ENCODE measurements at places on chromosomes 1 and 21.

- DNase-seq = no peak
Measured at GRCh38 chr1:5939271-5940170, 52.7 kb downstream of the NPHP4 start.

- DNase-seq = peak; percentile 74
Measured at GRCh38 chr1:92784639-92785500, at the start of gene EVI5. Gene EVI5 (minus strand): TSS chr1:92785108. CDS start chr1:92736546, 48,562 bp downstream.

DNA sequence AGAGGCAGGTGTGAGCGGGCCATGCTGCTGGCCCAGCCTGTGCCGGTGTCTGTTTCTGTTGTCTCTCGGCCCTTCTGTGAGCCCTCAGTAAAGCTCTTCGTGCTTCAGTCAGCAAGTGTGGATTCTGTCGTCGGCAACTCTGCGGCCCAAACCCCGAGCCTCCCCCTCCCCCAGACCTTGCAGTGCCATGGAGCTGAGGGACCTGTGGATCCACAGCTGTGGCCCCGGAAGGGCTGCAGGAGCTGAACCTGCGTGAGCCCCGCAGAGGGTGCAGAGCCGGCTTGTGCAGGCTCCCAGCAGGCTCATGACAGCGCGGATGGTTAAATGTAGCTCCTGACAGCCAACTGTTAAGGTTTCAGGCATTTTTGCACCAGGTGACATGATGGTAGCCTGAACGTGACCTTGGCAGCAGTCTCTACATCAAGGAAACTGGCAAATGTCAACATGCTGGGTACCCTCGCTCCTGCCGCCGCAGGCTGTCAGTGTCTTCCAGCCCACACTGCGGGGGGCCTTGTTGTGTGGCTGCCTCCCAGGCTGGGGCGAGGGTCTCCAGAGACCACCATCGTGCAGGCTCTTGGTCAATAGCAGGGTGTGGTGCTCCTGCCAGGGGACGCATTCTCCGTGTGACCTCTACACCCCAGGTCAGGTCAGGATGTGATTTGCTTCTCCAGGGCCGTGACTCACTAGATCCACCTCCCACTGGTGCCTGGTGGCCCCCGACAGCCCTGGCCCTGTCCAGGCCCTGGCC, 7.0 kb downstream of the LRRC3 start:
- DNase-seq = no peak

DNA sequence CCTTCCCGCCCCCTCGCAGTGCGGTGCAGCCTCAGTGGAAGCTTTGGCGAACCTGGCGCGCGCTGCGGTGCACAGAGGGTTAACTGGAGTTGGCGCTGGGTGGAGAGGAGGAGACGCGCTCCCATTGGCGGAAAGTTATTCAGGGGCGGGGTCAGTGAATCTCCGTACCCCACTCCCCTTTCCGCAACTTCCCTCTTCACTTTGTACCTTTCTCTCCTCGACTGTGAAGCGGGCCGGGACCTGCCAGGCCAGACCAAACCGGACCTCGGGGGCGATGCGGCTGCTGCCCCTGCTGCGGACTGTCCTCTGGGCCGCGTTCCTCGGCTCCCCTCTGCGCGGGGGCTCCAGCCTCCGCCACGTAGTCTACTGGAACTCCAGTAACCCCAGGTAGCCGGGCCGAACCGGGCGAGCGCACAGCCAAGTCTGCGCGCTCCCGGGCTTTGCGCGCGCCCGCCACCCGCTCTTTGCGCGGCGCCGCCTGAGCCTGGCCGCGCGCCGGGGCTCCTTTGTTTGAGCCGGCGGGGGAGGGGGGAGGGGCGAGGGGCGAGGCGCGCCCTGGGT, at the start of gene EFNA4:
TSS of gene EFNA4 (plus strand) at position 191 of the 561 bp plus-strand sequence. CDS start at position 275, 84 bp downstream.
- DNase-seq = peak; percentile 90

DNA sequence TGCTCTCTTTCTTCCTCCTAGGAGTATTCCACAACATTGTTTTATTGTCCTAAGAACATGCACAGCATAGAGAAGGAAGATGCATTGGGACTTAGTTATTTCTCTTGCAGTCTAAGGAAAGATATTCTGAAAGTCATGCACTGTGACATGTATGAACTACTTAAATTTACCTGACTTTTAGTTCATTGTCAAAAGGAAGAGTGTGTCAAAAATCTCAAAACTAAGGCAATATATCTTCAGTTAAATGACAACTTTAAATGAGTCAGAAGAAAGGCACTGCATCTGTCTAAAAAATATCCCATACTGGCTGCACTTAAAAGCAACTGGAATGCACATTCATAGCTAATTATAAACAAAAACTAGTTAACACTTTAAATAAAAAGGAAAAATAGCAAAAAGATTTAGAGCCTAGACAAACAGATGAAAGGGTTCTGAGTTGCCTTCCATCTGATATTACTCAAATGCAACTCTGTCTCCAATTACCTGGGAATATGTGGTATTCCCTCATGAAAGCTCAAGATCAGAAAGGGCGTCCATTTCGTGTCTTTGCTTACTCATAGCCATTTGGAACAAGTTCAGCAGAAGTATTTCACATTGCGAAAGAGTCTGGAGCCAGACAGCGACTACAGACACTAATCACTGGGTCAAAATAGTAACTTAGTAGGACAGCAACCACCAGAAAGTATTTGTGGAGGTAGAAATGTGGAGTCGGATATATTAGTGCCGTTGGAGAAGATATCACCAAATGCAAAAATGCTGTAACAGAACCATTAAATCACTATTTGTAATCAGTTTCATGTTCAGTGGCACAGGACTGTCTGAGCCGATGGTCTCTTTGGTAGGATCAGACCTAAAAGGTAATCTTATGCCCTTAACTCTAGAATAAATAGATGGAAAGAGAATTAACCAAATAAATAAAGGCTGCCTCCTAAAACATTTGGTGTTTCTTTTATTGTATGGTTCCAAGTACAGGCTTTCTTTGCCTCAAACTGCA, 225.7 kb downstream of the GREM2 start:
- no peak for DNase-seq

- no peak for DNase-seq
Measured at GRCh38 chr1:31926853-31927660, 11.1 kb downstream of the PTP4A2 start.

- no peak for DNase-seq
Measured at GRCh38 chr1:210373628-210373877, 44.9 kb downstream of the HHAT start.

- no peak for DNase-seq
Measured at GRCh38 chr1:209305221-209305954, 278.1 kb upstream of the CAMK1G start.

DNA sequence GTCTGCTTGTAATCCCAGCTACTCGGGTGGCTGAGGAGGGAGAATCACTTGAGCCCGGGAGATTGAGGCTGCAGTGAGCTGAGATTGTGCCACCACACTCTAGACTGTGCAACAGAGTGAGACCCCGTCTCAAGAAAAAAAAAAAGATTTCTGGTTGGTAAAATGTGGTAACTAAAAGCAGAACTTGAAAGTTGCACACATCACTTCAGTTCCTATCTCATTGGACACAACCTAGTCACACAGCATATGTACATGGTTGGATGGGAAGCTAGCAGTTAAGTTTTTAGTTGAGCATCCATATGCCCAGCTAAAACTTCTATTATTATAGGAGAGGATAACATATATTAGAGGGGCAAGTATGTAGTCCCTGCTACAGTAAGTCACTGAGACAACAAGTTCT, 22.1 kb downstream of the BCAS2 start:
- DNase-seq = no peak

- DNase-seq = no peak
Measured at GRCh38 chr1:53140451-53140850, 2.0 kb downstream of the SLC1A7 start.

GRCh38 chr1:41726899-41727748, 191.6 kb downstream of the HIVEP3 start:
- peak; percentile 45 for DNase-seq

DNA sequence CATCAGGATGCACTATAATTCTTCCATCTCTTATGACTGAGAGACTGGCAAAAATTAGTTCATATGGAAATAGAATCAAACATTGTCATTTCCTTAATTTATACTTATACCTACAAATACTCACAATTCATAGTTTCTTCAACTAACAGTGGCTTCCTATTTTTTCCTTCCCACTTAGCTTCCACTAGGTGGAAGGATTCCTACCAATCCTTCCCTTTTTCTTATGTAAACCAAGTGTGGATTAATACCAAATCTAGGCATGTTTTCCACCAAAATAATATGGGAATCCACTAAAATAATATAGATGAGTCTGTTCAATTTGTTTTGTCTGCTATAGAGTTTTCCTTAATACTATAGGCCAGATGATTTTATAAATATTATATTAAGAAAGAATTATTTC, 1537.1 kb downstream of the PLA2G4A start:
- DNase-seq = no peak

- DNase-seq = no peak
Measured at GRCh38 chr1:105678334-105678733, 1378.1 kb upstream of the PRMT6 start.

DNA sequence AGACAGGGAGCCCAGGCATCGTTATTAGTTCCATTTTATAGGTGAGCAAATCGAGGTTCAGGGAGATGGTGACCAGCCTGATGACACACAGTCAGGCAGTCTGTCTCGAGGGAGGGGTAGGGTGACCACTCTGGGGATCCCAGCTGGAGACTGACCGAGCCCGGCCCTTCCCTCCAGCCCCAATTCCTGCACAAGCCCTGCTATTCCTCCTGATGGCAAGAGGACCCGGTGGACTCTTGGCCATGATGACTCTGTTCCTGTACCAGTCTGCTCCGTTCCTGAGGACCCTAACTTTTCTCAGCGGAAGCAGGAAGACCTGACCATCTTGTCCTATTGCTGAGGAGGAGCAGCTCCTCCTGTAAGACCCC, 391 bp downstream of the AGT start:
- DNase-seq = no peak

GRCh38 chr1:243642936-243643335, 207.1 kb downstream of the AKT3 start:
- DNase-seq = no peak

DNA sequence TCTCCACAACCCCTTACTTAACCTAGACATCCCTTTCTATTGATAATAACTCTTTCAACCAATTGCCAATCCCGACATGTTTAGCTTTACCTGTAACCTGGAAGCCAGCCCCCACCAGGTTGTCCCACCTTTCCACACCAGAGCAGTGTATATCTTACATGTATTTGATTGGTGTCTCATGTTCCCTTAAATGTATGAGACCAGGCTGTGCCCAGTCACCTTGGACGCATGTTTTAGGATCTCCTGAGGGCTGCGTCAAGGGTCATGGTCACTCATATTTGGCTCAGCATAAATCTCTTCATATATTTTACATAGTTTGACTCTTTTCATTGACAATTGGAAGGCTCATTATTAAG, 5.3 kb upstream of the SLC19A1 start:
- no peak for DNase-seq

GRCh38 chr21:41877901-41878830, 978 bp downstream of the PRDM15 start:
- peak; percentile 31 for DNase-seq

DNA sequence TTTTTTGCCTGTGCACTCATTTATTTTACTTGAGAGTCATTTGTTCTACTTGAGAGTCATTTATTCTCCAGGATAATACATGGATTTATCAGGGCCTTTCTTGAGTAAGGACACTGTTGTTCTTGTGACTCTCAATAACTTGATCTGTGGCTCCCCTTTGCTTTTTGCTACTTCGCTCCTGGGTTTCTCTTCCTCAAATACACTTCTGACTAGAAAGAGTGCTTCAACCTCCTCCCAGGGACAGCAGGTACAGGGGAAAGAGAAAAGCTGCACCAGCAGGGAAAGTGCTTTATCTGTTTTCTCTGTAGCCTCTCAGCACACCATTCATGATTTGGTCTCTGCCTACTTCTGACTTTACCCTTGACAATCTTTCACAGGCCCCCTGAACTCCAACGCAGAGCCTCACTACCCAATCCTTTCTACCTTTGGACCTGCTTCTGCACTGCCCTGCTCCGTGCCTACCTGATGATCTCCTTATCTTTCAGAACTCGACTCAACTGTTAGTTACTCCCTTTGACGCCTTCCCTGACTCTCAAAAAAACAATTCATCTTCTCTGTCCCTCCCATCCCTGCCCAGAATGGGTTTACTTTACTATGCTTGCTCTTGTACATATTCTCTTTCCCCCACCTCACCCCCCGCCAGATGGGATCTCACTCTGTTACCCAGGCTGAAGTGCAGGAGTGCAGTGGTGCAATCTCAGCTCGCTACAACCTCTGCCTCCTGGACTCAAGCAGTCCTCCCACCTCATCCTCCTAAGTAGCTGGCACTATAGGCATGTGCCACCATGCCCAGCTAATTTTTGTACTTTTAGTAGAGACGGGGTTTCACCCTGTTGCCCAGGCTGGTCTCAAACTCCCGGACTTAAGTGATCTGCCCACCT, 15.6 kb upstream of the PIGM start:
- DNase-seq = no peak

DNA sequence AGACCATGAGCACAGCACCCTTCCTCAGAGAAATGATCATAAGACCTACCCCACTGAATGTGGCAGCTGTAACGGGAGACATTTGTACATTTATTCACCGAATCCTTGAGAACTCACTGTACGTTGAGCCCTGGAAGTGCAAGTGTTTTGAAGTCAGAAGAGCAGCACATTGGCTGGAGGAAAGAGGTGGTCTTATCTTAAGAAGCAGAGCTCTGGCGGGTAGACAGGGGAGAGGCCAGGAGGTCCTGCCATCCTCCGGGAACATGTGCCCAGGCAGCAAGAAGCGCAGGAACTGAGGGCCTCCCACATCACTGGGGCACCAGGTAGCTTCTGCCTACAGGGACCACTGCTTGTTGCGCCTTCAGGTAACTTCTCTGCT, 169.2 kb upstream of the IRF2BP2 start:
- no peak for DNase-seq

DNA sequence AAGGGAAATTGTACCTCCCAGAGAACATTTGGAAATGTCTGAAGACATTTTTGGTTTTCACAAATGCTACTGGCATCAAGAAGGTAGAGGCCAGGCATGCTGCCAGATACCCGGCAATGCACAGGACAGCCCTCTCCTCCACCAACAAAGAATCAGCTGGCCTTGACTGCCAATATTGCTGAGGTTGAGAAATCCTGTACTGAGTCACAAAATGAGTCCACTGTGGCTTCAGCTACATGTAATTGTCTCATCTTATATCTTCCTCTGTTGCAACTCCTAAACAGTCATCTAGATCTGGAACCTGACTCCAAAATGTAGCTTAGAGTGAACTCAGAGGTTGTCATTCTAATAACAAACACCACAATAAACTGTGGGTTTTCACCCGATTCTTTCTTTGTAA, 327.5 kb upstream of the POGK start:
- DNase-seq = no peak

DNA sequence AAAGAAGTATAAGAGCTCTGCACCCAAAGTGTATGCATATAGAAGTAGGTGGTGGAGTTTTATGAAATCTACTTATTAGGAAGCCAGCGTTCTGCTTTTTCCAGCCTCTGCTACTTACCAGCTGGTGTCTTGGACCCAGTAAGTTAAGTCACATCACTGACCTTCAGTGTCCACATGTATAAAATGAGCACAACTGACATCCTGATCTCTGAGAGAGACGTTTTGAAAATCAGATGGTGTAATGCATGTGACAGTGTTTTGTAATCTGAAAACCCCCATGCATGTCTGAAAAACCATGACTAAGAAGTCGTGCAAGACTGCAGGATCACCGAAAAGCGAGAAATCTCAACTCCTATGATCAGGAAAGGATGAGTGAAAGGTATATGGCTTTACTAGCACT, 2.0 kb downstream of the CR1 start:
- DNase-seq = no peak

- DNase-seq = no peak
Measured at GRCh38 chr1:78902641-78903040, 103.9 kb downstream of the ADGRL4 start.

GRCh38 chr1:162755306-162755705, 35.2 kb upstream of the HSD17B7 start:
- no peak for DNase-seq

All from activated CD4-positive, alpha-beta T cell treated with anti-CD3 and anti-CD28 coated beads, Interleukin-2, amount 50 U/mL, for 48 hours (primary cell).